Activated CD4-positive, alpha-beta T cell treated with anti-CD3 and anti-CD28 coated beads for 4 hours (primary cell): ENCODE measurements at places on chromosomes 2 and 18.

- no peak for DNase-seq
Observed at GRCh38 chr2:216689397-216689796, 6.0 kb downstream of the IGFBP5 start.

DNA sequence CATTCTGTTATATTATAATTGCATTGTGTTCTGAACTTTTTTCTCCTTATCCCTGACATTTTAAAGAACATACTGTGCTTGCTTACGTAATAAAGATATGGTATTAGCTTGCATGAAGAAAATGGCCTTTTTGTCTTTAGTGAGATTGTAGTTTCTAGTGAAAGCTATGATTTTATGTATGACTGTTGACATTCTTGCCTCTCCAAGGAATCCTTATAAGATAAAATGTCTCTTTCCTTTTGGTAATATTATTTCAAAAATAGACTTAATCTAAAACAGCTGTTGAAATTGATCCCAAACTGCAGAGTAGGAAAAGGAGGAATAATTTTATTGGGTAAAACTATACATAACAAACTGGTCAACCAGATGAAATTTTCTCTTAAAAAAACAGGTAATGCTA lies 40.8 kb upstream of the CCDC102B start:
- no peak for DNase-seq

DNA sequence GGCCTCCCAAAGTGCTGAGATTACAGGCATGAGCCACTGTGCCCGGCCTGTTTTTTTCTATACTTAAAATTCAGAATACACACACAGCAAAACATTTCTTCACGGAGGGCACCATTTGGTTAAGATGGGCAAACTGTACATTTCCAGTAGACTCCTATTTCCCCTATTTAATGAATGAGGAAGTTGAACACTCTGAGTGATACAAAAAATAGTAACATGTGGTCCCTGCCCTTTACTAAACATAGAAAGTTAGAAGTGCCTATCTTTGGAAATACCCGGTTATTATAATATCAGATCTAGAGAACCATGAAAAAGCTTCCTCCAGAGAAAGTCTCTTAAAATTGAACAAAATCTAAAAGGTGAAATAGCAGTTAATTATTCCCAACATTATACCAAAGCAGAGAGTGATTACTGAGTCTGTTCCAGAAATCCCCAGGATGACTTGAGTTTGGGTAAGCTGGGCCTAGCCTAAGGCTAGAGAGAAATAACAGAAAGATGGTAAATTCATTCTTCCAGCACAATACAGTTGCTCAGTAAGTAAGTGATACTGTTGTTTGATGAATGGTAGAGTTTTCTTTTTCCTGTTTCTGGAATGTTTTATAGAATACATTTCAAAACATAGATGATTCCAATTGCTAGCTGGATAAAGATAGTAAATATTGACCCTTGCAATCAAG lies 23.3 kb upstream of the RMC1 start:
- no peak for DNase-seq

DNA sequence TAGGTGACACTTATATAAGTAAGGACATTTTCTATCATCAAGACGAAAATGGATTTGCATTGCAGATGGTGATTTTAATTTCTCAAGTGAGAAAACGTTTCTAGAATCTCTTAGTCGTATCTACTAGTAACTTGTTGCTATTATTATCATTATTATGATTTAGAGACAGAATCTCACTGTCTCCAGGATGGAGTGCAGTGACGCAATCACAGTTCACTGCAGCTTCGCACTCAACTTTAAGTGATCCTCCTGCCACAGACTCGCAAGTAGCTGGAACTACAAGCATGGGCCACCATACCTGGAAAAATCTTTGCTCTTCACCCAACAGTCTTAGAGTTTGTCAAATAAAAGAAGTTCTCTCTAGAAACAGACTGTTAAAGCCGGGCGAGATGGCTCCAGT lies 37.6 kb upstream of the DDX18 start:
- DNase-seq = no peak

GRCh38 chr2:181165199-181165868 lies 184.9 kb downstream of the UBE2E3 start:
- DNase-seq = peak; percentile 30

DNA sequence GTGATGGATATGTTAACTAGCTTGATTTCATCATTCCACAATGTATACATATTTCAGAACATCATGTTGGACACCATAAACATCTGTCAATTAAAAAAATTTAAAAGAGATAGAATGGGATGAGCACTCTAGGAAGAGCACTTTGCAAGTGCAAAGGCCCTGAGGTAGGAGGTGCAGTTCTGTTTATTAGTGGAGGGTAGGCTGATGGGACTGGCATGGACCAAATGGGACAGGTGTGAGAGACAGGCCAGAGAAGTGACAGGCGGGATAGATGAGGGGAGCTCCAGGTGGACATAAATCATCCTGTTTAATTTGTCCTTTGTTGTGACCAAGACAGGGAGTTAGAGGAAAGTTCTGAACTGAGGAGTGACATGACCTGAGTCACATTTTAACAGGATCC lies 477.9 kb downstream of the TSN start:
- no peak for DNase-seq

- DNase-seq = no peak
Observed at GRCh38 chr18:33906046-33906445, 318.7 kb downstream of the NOL4 start.

GRCh38 chr2:128361376-128362131 lies 42.9 kb upstream of the HS6ST1 start:
- no peak for DNase-seq

GRCh38 chr2:218975060-218975777 lies 9.8 kb downstream of the FEV start:
- DNase-seq = no peak

- DNase-seq = no peak
Observed at GRCh38 chr2:239065962-239066361, 218.1 kb downstream of the TWIST2 start.

DNA sequence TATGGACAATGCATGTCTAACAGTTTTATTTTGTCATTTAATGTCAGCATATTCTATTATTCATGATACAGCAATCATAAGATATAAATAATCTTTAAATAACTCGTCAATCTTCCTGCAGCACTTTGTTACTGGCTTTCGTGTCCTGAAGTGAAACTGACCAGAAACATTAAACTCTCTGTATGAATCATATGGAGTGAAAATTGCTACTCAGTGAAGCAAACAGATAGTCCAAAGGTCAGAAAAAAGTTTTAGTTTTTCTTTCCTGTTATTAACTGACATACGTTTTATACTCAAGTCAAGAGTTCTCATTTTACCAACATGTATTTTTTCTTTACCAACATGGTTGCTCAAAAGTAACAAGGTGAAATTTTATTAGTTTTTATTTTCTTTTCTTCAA lies 106.8 kb upstream of the GALNT5 start:
- no peak for DNase-seq

DNA sequence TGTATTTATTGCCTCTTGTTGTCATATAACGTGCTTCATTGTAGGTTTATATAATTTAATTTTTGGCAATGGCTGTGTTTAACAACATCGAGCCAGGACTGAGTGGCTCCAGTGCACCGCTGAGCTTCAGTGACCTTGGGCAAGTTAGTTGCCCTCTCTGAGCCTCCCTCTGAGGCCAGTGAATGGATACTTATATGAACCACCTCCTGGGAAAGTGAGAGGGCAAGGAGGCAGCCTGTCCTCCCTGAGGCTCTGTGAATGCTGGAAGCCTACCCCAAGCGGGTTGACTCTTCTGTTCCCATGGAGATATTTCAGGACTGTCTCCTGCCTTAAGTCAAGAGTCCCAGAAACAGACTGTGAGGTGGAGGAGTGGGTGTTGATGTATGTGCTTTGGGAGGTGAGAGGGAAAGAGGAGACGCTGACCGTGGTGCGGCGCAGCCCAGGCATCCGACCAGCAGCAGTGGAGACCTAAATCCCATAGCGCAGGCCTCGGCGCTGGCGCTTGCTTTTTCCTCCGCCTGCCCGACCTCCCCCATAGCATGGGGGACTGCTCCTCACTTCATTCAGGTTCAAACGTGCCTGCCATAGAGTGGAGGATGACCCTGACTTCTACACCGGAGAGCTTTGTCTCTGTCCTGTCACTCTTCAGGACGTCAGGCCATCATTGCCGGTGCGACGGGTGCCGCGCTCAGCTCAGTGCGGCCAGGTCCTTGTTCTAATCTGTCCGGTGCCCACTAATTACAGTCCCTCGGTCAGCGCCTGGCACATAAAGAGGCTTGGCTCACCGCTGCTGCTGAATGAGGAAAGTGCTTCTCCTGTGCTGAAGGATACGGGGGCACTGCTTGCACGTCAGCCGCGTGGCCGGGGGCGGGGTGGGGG lies 167.3 kb upstream of the HS6ST1 start:
- DNase-seq = no peak

DNA sequence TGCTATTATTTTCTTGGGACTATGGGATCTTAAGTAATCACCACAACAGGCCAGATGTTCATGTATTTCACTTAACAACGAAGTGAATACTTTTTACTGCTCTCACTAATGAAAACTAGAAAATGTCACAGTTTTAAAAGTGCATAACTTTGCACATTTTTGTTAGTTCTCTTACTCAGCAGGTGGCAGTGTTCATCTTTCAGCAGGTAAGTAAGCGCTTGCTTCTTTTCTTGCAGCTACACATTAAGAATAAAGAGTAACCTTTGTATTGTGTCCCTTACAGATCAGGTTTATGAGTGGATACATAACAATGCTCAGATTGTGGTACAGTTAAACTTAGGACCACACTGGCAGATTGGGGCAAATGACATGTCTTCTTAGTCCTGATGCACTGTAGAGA lies 61.0 kb downstream of the DAW1 start:
- no peak for DNase-seq

- no peak for DNase-seq
Observed at GRCh38 chr2:82340578-82341053, 2036.1 kb upstream of the LRRTM1 start.

- no peak for DNase-seq
Observed at GRCh38 chr2:234716271-234716670, 219.4 kb upstream of the ARL4C start.

DNA sequence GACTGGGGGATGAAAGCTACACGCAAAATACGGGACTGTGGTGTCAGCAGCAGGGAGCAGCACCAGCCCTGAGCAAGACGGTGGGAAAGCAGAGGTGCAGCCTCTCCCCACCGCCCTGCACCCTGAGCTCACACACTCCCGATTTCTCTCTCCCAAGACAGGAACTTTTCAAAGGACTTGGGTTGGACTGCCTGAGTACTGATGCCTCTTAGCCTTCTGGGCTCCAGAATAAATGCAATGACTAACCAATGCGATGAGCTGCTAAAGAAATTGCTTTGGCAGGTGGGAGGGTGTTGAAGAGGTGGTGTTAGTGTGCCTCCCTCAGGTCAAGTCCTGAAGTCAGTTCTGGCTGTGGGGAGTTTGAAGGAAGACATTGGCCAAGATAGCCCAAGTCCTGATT lies 9.6 kb downstream of the TRIM54 start:
- DNase-seq = no peak

GRCh38 chr18:54671291-54671881 lies 80.3 kb downstream of the DYNAP start:
- no peak for DNase-seq

- no peak for DNase-seq
Observed at GRCh38 chr2:135581282-135581681, 50.0 kb downstream of the R3HDM1 start.

GRCh38 chr2:176018708-176019107 lies 16.6 kb upstream of the LNPK start:
- no peak for DNase-seq

GRCh38 chr2:241999184-241999583 lies 129.7 kb downstream of the RTP5 start:
- no peak for DNase-seq

DNA sequence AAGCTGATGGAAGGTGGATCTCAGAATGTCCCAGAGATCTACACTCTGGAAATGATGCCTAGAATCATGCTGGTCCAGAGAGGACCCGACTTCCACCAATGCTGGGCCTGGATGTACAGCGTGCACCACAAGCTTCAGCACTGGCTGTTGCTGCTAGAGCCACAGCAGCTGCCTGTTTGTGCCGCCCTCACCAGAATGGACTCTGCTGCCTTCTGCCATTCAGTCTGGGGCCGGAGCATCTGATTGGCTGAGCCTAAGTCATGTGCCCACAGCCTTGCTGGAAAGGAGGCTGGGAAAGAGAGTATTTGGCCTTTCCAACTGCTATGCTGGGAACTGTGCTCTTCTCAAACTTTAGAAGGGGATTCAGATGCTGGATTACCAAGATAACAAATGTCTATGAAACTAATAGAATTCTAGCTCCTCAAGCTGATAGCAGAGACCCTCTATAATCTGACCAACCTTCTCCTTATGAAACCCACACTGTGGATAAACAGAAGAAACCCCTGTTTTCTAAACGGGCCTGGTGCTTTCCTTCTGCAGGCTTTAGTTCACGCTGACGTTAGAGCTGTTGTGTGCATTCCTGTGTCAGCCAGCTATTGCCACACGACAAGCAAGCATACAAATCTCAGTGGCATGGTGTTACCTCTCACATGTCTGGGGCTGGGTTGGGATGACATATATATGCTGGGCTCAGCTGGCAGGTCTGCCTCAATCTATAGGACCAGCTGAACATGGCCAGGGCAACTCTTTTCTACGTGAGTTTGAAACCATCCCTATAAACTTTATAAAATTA lies 4.1 kb upstream of the LOXHD1 start:
- DNase-seq = no peak

DNA sequence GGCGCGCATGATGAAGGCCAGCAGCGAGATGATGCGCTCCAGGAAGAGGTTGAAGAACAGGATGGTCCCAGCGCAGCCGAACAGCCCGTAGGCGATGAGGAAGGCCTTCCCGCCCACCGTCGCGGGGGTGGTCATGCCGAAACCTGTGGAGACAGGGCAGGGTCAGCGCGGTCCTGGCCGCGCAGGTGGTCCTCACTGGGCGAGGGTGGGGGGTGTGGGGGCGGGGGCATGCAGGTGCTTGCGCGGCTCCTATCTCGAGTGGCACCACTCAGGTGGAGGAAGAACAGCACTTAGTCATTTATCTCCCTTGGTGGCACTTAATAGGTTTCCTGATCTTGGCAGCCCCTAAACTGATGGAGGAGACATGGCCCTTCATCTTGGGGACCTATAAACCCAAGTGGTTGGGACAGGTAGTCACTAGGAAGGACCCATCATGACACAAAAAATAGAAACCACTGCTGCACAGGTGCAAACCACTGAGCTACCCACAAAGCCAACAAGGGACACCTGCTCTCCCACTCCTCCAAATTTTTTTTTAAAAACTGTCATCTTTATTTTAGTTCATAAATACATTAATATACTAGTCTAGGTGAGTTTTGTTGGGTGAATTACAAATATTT lies 118.8 kb downstream of the MSH2 start:
- no peak for DNase-seq

GRCh38 chr2:222984908-222985307 lies 67.1 kb upstream of the KCNE4 start:
- no peak for DNase-seq

- no peak for DNase-seq
Observed at GRCh38 chr2:232662486-232663260, 29.3 kb downstream of the EFHD1 start.

DNA sequence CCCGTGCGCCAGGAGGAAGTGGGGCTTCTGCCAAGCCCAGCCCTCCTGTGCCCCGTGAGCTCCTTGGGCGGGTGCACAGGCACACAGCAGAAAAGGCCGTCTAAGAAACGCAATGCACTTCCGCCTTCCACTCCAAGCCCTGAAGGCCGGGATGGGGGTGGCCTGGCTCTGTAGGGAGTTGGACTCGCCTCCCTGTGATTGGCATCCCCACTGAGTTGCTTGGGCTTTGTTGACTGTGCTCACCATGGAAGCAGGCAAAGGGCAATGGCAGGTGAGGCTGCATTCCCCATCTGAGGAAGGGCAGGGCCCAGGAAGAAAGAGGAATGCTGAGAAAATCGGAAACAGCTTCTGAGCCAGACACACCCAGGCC lies 66.8 kb downstream of the CRACDL start:
- DNase-seq = no peak
